Left renal pelvis (tissue), 4 donors: ENCODE measurements at places on chromosomes 1 and 21.

- no peak for DNase-seq
These were observed 25.3 kb upstream of the IGSF3 start for GRCh38 chr1:116692879-116693278.

DNA sequence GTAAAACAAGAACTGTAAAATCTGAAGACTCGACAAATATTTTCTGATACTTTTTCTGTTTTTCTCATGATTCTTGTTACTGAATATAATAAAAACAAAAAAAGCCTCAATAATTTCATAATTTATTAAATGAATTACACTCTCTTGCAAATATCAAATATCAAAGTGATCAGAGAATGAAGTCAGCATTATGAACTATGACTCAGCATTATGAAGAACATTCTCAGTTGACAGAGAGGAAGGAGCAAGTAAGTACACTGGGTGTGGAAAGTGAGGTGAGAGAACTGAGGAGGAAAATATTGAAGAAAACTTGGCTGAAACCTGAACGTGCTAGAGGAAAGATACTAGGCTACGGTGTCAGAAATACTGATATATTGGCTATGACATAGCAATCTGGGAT lies 529.5 kb downstream of the KCNT2 start:
- DNase-seq, result no peak

GRCh38 chr21:36883532-36884486 lies 82.7 kb downstream of the HLCS start:
- no peak for DNase-seq

DNA sequence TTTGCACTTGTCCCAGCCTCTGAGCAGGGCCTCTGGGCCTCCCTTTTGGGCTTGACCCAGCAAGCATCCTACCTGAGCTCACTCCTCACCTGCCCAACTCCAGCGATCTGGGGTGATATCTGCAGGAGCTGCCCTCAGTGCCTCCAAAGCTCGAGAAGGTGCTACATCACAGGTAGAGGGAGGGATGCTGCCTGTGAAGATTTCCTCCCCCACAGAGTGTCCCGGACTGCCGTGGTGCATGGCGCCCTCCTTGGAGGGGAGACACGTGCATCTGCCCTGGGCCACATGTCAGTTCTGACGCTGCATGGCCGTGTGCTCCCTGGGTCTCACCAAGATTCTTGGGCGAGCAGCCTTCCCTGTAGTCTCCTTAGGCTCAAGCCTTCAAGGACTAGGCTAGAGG lies 27.7 kb downstream of the NENF start:
- no peak for DNase-seq

DNA sequence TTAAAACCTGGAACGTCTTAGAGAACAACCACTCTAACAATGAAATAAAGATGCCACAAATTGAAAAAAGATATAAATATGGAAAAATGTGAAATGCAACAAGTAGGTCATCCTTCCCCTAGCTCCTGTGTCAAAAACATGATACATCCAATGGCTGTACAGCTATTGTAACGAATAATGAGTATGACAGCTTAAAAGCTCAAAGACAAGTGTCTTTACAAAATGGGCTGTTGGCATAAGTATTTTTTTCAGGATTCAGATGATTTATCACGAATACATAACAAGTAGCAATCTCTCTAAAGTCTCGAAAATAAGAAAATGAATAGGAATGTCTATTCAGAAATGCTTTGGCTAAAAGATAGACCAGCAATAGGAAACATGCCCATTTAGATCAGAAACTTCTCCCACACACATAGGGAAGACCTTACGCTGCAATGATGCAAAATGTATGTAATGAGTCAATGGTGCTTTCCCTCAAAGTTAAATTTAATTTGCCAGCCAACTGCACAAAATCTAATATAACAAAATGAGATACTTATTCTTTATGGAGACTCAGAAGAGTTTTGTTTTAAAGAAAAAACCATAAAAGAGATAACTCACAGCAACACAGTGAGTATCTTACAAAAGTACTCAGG lies 8.3 kb downstream of the TGFBR3 start:
- no peak for DNase-seq

DNA sequence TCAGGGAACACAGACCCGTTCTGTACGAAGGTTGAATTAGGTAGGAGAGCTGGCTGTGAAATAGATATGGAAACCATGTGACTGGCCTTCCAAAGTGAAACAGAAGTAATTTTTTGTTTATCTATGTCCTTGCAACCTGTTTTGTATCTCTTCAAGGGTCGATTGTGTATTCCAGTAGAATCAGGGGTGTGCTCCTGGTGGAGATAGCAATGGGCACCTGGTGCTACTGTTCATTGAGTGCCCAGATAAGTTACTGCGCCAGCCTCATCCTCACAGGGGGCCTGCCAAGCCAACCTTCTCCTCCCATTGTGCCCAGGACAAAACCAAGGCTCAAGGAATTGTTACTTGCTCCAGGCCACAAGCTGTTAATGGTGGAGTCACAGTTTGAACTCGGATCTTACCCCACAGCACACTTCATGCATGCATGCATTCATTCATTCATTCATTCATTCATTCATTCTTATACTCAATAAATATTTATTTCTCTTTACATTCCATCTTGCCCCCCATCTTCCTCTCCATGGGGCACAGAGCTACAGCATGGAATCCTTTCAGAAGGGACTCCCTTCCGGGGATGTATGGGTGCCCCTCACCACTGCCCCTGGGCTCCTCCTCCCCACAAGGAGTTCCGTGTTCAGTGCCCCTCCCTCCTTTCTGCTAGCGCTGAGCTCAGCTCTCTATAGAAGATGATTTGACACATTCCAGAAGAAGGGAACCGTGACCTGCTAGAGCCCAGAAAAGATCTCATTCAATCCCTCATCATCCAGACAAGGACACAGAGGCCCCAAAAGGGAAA lies 24.0 kb downstream of the ADORA1 start:
- DNase-seq, result no peak

DNA sequence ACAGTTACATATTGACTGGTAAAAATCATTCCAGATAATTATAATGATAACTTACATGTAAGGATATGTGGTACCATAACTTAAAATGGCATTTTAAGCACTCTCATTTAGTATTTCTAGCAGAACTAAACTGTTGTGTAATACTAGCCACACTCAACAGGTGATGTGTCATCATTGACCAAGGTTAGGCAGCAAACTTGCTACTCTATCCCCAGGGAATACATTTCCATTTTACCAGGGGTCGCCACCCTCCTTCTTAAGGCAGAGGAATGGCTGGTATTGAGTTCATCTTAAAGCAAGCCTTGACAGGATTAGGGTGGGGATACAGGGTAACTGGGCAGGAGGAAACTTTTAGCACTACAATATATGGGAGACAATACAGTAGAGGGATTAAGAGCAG lies 259.8 kb upstream of the CAMK1G start:
- no peak for DNase-seq

DNA sequence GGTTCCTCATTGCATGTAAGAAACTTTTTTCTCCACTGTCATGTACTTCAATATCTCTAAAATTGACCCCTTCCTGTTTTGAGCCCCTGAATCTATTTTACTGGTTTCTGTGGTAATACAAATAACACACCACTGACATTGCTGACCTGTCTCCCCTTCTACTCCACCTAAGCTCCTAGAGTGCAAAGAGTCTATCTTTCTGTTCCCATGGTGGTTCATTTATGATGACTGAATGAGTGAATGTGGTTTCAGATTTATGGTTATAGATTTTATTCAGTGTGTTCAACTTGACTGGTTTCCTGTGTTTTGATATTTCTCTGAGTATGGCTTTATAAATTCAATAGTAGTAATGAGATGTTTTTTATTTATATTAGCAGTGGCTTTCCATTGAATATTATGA lies 127.7 kb downstream of the MAGI3 start:
- DNase-seq, result no peak

- no peak for DNase-seq
These were observed 9.8 kb downstream of the C1orf74 start for GRCh38 chr1:209774592-209774991.

DNA sequence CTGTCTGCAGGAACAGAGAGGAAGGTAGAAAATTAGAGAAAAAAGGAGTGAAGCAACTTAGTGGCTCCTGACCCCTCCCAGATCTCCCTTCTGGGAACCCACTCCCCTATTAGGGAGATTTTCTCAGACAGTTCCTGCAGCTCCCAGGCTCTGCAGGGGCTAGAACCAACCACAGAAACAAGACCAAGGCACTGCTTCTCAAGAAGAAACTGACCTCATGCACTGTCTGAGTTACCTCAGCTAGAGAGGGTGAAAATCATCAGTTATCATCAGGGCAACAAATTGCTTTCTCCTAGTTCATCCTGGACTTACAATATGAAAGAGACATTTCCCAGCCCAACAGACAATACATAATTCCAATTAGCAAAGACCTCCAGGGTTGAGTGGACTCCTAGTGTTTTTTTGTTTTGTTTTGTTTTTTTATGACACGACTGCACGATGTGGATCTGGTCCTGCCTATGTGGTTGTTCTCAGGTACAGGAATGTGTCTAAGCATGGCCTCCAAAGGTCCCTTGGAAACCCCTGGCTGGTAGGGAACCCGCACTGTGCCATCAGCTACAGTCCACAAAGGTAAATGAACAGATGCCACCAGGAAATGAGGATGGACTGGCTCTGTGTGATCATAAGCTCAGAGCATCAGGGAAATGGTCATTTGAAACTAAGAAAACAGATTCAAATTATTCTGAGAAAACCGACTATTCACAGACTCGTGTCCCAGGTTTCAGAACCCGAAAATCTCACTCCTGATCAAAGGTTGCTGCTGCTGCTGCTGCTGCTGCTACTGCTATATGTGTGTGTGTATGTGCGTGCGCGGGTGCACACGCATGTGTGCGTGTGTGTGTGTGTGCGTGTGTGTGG lies 65.3 kb downstream of the LAMC2 start:
- DNase-seq, result no peak

DNA sequence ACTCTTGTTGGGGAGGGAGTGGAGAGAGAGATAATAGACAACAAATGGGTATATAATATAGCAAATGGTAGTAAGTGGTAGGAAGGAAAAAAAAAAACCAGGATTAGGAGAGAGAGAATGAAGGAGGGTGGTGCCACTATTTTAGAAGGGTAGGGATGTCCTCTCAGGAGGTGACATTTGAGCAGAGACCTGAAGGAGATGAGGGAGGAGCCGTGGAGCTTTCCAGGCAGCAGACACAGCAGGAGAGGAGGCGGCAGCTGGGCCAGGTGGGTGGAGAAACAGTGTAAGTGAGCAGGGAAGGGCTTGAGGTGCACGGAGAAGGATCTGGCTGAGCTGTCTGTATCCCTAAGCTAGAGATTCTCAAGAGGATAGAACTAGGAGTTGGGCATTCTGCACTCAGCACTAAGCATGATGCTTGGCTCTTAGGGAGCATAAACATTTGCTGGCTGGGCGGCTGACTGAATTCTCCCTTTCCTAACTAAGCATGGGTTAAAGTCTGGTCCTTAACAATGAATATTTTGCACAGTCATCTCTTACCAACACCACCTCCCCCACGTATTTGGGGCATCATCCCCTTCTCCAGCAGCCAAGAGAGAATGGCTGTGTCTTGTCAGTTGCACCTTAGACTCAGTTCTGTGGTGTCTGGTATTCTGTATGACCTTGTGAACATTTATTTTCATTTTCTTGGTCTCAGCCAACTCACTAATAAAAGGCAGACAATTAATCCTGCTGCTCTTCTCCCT lies 27.6 kb upstream of the SARS1 start:
- DNase-seq, result no peak

DNA sequence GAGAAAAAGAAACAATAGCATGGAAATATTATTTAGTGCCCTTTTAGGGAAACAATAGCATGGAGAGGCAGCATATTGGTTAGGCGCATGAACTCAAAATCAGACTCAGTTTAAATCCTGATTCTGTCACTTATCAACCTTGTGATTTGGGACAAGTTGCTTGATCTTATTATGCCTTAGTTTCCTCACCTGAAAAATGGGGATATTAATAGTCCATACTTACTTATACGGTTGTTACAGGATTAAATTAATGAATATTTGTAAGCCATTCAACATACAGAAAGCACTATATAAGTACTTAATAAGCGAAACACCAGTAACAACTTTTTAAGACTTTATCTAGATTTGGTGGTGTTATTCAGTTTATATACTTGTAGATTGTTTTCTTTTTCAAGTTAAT lies 1.2 kb downstream of the TSEN15 start:
- DNase-seq, result no peak

GRCh38 chr1:162130308-162130707 lies 60.8 kb downstream of the NOS1AP start:
- DNase-seq, result no peak

DNA sequence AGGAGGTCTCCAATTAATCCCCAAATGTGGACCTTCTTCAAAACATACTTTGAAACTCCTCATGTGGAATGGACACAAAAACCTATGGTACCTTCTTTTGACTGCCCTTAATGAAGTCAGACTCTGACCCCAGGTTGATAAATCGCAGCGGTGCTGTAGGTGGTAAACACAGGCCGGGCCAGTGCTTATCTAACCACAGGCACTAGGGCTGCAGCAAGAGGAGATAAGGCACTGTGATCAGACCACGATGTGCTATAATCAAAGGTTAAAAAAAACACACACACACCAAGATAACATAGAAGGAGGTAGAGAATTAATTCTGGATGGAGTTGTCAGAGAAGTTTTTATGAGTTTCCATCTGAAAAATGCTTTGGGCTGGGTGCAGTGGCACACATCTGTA lies 52.3 kb upstream of the SIPA1L2 start:
- DNase-seq, result no peak

- no peak for DNase-seq
These were observed 100.5 kb upstream of the NEK7 start for GRCh38 chr1:198056255-198056654.

- no peak for DNase-seq
These were observed 15.8 kb upstream of the TTC22 start for GRCh38 chr1:54816951-54817350.

- DNase-seq, result no peak
These were observed 42.2 kb downstream of the SLC37A1 start for GRCh38 chr21:42555756-42556438.

DNA sequence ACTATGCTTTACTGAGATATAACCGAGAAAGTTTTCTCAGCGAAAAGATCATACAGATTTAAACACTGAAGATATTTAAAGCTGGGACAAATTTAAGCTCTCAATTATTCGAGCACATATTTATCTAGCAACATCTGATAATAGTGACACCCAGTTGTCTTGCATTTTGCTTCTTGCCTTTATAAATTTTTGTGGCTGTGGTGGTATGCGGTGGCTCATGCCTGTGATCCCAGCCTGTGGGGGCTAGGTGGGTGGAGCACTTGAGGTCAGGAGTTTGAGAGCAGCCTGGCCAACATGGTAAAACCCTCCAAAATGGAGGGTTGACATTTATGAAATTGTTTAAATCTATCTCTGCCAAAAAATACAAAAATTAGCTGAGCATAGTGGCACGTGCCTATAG lies 312.2 kb downstream of the SPATA17 start:
- DNase-seq, result no peak

DNA sequence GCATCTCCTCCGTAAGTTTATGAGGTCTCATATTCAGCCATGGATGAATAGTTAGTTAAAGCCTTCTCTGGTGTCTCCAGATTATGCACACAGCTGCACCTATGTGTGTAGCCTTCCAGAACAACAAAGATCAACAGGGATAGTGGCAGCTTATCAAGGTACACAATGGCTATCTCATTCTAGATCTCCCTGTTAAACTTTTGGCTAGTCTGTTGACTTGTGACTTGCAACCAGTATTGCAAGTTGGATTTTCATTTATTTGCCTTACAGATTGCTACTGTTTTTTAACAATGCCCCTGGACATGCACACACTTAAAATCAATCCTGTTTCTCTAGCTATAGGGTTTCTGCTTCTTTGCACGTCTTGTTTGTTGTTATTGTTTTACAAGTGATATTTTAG lies 363.2 kb downstream of the OMA1 start:
- no peak for DNase-seq

- no peak for DNase-seq
These were observed 69.6 kb downstream of the COLGALT2 start for GRCh38 chr1:183967914-183968313.

- no peak for DNase-seq
These were observed 147.4 kb downstream of the ZNF281 start for GRCh38 chr1:200262326-200262965.
